ENCODE measurements at places on chromosomes 4 and X.

GRCh38 chr4:100933628-100934027, 413.7 kb downstream of the PPP3CA start:
- no peak overlapping the region for H3K4me3 ChIP-seq
- no peaks in the 10 kb centered on the region for H3K36me3 ChIP-seq
- H3K4me1 ChIP-seq: peaks cover 14% of the 10 kb centered on the region

DNA sequence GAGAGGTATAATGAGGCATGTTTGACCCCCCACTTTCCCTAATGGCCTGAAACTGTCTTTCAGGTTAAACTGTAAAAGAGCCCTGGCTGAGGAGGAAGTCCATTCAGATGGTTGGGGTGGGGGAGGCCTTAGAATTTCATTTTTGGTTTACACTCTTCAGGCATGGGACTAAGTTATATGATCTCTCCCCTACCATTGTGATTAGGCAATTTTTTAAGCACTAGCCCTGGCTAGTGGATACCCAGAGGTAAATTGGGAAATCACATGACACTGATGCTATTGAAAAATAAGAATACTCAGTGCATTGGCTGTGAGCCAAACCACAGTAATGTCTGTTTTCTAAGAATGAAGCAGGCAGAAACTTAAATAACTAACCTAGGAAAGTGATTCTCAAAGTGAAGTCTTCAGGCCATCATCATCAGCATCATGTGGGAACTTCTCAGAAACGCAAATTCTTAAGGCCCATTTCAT, 149.7 kb downstream of the RRAGB start:
- H3K4me1 ChIP-seq: no peaks in the 10 kb centered on the region
- DNase-seq: no peak
- no peak overlapping the region for H3K4me3 ChIP-seq
- no peaks in the 10 kb centered on the region for H3K36me3 ChIP-seq

DNA sequence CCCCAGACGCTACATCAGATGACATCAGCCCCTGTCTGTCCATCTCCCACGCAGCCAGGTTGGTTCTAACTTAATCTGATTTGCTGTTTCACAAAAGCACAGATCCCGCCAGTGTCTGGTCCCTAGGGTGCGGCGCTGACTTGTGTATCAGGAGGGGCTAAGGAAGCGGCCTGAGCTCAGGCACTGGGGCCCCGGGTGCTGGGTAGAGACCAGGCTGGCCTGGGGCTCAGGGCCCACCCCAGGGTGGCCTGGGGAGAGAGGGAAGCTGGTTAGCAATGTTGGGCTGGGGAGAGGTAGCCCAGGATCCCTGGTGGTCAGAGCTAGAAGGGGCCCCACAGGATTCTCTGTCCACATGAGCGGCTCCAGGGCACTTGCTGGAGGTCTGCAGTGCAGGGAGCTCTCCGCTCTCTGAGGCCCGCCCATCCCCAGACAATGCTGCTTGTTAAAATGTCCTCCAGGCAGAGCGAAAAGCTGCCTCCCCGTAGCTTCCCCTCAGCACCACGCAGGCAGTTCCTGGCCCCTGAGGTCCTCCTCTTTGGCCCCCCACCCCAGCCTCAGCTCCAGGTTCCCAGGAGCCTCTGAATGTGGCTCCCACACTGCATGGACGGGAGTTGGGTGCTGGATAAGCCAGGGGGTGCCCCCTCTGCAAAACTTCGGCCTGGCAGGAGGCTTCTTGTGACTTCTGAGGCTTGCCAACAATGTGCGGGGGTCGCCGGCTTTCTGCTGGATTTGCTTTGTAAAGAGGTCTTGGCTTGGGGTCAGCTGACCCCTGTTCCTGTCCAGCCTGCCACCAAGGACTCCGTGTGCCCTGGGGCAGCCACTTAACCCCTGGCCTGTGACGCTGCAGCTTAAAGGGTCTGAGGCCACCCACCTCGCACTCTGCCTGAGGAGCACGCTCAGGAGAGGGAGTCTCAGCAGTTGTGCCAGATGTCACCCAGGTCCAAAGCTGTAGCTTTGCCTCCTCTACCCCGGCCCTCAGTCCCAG, 112.9 kb downstream of the CPZ start:
- no peak overlapping the region for H3K4me3 ChIP-seq
- no peaks in the 10 kb centered on the region for H3K36me3 ChIP-seq
- peak; percentile 41 for DNase-seq
- peaks cover 65% of the 10 kb centered on the region for H3K27me3 ChIP-seq

- no peaks in the 10 kb centered on the region for H3K27me3 ChIP-seq
- H3K4me3 ChIP-seq: no peak overlapping the region
- DNase-seq: no peak
Measured at GRCh38 chr4:61984260-61984909, 784.3 kb downstream of the ADGRL3 start.

DNA sequence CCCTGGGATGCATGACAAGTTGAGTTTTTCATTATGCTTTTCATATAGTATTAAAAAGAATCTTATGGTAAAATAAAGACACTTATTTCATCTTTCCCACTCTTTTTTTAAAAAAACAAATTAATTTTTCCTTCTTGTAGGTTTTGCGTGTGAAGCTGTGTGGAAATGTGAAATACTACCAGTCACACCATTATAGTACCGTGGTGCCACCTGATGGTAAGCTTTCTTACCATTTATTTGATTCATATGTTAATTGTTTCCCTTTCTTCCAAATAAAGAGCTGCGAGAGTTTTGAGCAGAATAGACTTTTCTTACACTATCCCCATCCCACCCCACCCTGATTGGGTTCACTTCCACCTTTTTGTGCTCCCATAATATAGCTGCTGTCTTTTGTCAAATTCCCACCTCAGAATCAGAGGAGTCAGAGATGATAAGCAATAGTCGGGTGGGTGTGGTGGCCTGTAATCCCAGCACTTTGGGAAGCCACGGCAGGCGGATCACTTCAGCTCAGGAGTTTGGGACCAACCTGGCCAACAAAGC, 44.3 kb downstream of the CASP6 start:
- no peak overlapping the region for H3K27ac ChIP-seq
- peaks cover 3% of the 10 kb centered on the region for H3K36me3 ChIP-seq
- H3K4me3 ChIP-seq: no peak overlapping the region
- H3K27me3 ChIP-seq: no peaks in the 10 kb centered on the region
- no peaks in the 10 kb centered on the region for H3K4me1 ChIP-seq

- no peak overlapping the region for H3K27ac ChIP-seq
- H3K27me3 ChIP-seq: no peaks in the 10 kb centered on the region
- no peak overlapping the region for H3K4me3 ChIP-seq
- no peaks in the 10 kb centered on the region for H3K36me3 ChIP-seq
Measured at GRCh38 chrX:44435047-44435446, 91.6 kb upstream of the EFHC2 start.

- no peak overlapping the region for H3K4me3 ChIP-seq
- no peaks in the 10 kb centered on the region for H3K27me3 ChIP-seq
- DNase-seq: no peak
- no peaks in the 10 kb centered on the region for H3K36me3 ChIP-seq
Measured at GRCh38 chr4:106530821-106531220, 162.2 kb upstream of the GIMD1 start.

DNA sequence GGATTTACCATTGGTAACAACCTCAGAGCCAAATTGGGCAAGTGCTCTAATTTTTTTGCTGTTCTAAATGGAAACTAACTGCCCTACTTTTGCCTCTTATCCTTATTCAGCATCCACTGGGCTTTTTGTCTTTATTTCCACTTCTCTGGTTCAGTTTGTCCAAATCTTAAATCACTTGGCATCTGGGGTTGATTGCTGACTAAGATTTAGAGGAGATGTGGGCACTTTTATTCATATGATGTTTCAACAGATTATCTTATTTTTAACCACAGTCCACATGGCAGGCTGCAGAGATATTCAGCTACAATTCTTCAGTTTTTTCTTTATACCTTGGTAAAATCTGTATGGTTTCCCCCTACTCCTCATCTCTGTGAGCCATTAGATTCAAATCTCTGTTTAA, 1161.4 kb upstream of the PCDH7 start:
- H3K4me3 ChIP-seq: no peak overlapping the region
- no peak for DNase-seq
- no peaks in the 10 kb centered on the region for H3K4me1 ChIP-seq
- no peak overlapping the region for H3K27ac ChIP-seq
- no peaks in the 10 kb centered on the region for H3K36me3 ChIP-seq

DNA sequence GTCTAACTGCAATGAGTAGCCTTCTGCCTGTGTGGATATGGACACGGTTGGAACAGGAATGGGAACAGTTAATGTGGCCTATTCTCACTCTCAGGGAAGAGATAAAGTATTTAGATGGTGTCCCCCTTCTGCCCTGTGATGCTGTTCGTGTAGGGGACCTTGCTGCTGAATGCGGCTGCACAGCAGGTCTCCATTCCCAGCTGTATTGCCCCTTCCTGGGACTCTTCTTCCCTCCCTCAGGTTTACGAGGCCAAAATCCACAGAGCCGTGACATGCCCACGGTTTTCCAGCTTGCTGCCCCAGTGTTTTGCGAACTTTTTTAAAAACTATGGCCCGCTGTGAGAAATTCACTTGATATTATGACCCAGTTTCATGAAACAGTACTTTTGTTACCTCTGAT, 50.3 kb downstream of the SNX25 start:
- DNase-seq: no peak
- no peak overlapping the region for H3K4me3 ChIP-seq
- H3K27ac ChIP-seq: no peak overlapping the region

GRCh38 chr4:26822546-26822945, 38.1 kb upstream of the STIM2 start:
- DNase-seq: no peak
- H3K36me3 ChIP-seq: no peaks in the 10 kb centered on the region
- H3K4me3 ChIP-seq: no peak overlapping the region
- no peaks in the 10 kb centered on the region for H3K27me3 ChIP-seq
- peaks cover 11% of the 10 kb centered on the region for H3K4me1 ChIP-seq

GRCh38 chr4:118587116-118587831, 97.9 kb upstream of the METTL14 start:
- H3K4me1 ChIP-seq: peaks cover 3% of the 10 kb centered on the region
- H3K4me3 ChIP-seq: no peak overlapping the region
- H3K36me3 ChIP-seq: no peaks in the 10 kb centered on the region
- DNase-seq: no peak
- peaks cover under 1% of the 10 kb centered on the region for H3K27me3 ChIP-seq
- no peak overlapping the region for H3K27ac ChIP-seq

- no peak for DNase-seq
- no peak overlapping the region for H3K4me3 ChIP-seq
- no peaks in the 10 kb centered on the region for H3K27me3 ChIP-seq
Measured at GRCh38 chr4:138875891-138876608, 139.5 kb upstream of the NOCT start.

GRCh38 chr4:80213117-80213815, 16.0 kb downstream of the PRDM8 start:
- no peaks in the 10 kb centered on the region for H3K36me3 ChIP-seq
- no peak overlapping the region for H3K27ac ChIP-seq
- no peak overlapping the region for H3K4me3 ChIP-seq
- no peak for DNase-seq
- peaks cover 7% of the 10 kb centered on the region for H3K27me3 ChIP-seq

GRCh38 chr4:121822796-121823504, 733 bp downstream of the CCNA2 start:
- H3K27me3 ChIP-seq: no peaks in the 10 kb centered on the region
- H3K36me3 ChIP-seq: peaks cover 17% of the 10 kb centered on the region
- peak overlapping the region; percentile 89 for H3K4me3 ChIP-seq
- DNase-seq: peak; percentile 69

DNA sequence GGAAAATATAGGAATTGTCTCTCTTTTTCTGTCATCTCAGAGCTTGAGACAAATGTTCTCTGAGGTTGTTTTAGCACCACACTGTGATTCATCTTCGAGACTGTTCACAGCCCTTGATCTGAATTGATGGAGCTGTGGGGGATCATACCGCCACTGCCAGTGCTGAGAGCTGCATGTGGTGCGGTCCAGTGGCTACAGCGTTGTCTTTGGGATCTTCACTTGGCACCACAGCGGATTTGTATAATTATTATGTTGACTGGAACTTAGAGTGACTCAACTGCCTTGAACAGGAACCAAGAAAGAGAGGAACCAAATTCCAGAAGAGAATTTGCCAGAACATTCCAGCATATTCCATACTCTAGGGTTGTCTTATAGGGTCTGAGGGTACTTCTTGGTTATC, 29.1 kb downstream of the TBL1X start:
- no peak overlapping the region for H3K4me3 ChIP-seq
- no peaks in the 10 kb centered on the region for H3K36me3 ChIP-seq
- no peak overlapping the region for H3K27ac ChIP-seq
- no peaks in the 10 kb centered on the region for H3K27me3 ChIP-seq
- H3K4me1 ChIP-seq: no peaks in the 10 kb centered on the region

DNA sequence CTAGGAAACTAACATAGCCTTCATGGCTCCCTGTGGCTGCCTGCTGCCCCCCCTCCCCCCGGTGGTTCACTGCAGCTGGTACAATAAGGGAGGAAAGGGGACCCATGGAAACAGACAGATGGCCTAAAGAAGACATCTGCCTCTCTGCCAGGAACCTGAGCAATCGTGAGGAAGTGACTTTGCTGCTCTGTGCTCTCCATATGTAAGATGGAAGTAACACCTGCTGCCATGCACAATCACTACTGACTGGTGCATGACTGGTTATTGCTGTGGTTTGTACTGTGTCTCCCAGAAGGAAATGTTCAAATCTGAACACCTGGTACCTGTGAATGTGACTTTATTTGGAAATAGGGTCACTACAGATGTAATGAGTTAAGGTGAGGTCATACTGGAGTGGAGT, 43.6 kb downstream of the CD99L2 start:
- no peaks in the 10 kb centered on the region for H3K36me3 ChIP-seq
- H3K27me3 ChIP-seq: no peaks in the 10 kb centered on the region

DNA sequence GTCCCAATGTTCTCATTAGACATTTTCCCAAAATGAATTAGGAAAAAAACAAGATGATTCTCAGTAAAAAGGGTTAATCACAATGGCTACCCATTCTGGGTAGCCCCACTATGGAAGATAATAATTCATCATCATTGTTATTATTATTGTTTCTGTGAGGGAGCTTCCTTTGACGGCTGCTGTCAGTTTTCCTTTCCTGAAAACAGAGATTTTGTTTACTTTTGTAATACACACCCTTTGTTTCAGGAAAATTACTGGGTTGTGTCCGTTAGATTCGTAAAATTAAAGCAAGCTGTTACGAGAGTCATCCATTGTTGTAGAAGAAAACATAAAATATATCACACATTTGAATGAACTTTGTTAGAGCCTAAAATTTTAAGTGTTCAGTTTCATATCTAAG, 192.9 kb upstream of the ANKRD50 start:
- H3K36me3 ChIP-seq: no peaks in the 10 kb centered on the region
- H3K27me3 ChIP-seq: no peaks in the 10 kb centered on the region
- no peak for DNase-seq
- peaks cover 18% of the 10 kb centered on the region for H3K4me1 ChIP-seq

DNA sequence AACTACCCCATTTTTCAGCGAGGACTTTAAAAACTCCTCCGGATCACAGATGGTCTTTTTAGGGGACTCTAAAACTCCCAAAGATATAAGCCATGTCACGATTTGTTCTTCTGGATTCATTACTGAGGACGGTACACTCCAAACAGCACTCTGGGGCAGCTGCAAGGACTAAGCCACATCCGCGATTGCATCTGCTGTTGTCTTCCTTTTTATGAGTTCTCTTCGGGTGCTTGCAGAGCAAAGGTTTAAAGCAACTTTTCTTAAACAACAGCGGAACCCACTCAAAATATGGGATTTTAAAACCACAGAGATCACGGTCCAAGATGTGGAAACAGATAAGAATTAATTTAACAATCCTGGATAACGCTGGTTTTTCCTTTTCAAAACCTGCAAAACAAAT, at the start of gene ARHGEF6:
Gene ARHGEF6, minus strand, starts transcription at position 170 of the 400 bp plus-strand sequence. Its CDS starts 50 bp downstream, at position 120.
- H3K27ac ChIP-seq: peak within 1 kb of the TSS; percentile 29
- H3K4me3 ChIP-seq: peak within 1 kb of the TSS; percentile 34
- DNase-seq: no peak
- no peaks in the 10 kb centered on the region for H3K4me1 ChIP-seq

- H3K4me3 ChIP-seq: no peak overlapping the region
- H3K27me3 ChIP-seq: no peaks in the 10 kb centered on the region
- H3K4me1 ChIP-seq: no peaks in the 10 kb centered on the region
- no peak for DNase-seq
- H3K27ac ChIP-seq: no peak overlapping the region
Measured at GRCh38 chr4:183183906-183184535, 85.0 kb downstream of the WWC2 start.
